ENCODE measurements at places on chromosomes 5 and 9.

DNA sequence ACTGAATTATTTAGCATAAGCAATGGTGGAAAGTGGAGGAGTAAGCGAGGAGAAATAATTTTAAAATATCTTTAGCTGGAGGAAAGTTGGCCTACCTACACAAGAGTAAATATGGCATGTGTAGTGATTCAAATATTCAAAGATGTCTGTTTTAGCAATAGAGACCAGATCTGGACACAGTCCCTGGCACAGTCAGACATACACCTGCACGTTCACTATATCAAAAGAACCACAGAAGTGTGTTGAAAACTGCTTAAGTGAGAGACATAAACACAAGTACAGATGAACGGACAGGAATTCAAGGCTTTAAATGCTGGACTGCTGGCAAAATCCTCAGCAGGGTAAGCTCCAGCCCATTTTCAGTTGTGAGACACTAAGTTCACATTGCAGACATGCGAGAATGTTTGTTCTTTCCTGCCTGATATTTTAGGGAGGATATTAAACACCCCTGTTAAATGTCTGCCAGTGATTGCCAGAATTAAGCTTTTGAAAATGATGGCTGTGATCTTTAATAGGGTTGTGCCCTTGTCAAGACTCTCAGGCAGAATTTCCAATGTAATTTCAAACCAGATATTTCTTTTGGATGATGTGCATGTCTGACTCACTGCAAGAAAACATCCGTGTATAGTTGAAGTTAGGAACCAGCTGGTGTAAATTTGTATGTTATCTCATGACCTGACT lies 810.6 kb downstream of the TLE4 start:
- no peak for DNase-seq

DNA sequence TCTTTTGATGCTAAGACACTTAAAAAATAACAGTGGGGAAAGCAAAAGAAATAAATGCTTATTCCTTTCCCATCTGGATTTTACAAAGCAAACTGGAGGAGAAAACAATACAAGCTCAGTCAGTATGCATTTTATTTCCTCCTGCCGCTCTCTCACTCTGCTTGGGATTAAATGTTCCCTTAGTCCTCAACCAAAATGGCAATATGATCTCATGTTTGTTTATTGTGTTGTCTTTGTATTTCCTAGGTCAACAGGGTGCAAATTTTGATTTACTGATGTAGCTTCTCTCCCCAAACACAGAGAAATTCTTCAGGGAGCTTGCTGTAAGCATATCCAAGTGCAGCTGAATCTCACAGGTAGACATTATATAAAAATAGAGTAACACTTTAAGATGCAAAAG lies 92.1 kb upstream of the ERBIN start:
- no peak for DNase-seq

DNA sequence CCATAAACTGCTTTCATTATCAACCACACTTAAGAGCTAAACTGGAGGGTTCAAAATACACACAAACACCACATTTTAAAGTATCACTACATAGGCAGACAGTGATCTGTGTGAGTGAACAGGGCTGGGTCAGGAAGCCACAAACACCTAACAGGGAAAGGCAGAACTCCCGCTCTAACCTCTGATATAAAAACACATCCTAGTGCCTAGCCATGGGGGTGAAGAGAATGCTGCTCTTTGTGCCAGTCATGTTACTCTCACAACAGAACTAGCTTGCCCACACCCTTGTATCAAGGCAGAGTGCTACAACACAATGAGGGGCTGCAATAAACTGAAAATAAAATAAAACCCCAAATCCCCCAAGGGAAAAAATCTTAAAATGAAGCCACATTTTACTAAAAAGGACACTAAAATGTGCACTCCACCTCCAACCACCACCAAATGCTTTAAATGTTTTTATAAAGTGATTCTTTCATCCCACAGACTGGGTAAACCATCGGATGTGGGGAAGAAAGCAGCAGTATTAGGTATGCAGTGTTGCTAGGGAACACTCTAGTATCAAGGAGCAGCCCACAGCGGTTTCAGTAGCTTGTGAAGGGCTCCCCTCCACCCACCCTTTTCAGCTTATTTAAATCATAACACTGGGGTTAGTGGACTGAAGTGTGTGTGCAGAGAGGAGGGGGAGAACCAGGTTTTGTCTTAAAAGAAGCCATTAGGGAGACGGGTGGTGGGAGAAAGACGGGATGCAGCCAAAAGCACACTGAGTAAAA lies 64.5 kb downstream of the TMEM161B start:
- no peak for DNase-seq

DNA sequence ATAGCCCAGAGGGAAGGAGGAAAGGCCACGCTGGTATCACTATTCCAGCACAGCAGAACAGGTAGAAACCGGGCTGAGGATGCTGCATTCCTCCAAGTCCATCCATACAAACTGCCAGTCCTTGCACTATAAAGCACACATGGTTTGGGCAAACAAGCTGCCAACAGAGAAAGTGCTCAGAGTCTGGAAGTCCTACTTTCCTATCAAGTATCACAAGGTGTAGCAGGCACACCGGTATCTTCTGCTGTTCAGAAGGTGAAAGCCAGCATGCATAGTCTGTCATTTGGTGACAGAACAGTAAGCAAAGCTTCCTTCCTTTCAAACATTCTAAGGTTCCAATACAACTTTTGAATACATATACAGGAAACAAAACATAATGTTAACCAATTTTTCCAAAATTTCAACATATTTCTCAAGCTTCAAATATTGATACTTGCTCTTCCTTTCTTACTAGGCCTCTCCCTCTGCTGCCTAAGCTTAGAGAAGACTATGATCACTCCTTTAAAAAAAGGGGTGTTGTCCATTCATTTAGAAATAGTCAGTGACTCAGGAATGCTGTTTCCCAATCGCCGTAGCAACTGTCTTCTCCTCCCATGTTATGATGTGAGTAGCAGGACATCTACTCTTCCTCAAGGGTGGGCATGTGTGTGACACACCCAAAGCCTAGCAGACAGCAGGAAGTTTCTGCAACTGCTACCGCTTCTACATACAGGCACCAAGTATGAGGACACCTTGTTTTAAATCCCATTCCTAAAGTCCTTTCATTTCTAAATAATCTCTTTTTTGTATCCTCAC lies 14.7 kb downstream of the DIAPH1 start:
- peak; percentile 59 for DNase-seq

DNA sequence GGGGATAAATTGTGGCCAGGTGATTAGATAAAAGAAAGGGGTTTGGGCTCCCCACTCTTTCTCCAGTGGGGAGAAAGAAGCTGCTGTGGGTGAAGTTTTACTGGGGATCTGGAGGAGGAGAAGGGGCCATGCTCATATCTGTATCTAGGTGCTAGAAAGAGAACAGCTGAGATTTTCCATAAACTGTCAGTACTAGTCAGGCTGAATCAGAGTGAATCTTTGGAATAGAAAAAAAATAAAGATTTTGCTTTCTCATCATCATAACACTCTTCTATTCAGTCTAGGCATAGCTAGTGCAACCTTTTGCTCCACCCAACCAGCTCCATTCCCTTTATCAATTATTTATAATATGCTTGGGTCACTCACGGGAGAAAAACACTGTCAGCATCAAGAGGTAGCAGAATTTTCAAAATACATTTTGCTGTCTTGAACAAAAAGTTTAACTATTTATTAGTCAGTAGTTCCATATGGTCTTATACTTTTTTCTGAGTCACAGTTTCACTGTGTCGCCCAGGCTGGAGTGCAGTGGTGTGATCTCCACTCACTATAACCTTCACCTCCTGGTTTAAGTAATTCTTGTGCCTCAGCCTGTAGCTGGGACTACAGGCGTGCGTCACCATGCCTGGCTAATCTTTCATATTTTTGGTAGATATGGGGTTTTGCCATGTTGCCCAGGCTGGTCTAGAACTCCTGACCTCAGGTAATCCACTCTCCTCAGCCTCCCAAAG lies 21.3 kb upstream of the ERMP1 start:
- DNase-seq, result no peak

DNA sequence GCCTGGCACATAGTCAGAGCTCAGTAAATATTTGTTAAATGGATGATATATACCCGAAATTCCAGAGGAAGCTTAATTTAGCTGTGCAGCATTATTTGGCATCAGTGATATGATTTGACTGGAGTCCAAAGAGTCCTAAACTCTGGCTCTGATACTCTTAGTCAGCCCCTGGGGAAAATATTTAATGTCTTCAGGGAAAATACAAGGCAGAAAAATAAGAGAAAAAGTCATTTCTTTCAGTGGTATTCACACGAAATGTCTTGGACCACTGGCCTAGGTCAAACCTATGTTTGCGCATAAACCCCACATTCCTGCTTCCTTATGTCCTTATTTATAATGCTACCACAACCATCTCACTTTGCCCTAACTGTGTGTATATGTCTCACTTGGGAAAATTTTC lies 23.8 kb downstream of the GLRA1 start:
- DNase-seq, result no peak

DNA sequence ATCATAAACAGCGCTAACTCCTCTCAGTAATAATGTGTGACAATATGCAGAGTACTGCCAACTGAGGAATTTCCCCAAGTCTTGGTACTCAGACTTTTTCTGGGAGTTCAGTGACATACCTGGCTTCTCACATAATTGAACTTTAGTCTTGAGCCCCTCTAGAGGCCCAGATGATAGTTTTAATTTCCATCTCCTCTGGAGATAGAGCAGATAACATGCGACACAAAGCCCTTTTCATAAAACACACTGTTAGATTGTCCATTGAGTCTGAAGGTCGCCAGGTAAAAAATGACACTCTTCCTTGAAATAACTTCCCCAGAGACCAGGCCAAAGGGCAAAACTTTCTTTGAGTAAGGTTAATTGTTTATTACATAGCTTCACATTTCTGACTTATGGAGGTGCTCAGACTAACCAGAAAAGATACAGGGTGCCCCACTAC lies 476.0 kb downstream of the RASEF start:
- DNase-seq, result no peak

GRCh38 chr5:131589510-131590348 lies 45.3 kb downstream of the RAPGEF6 start:
- DNase-seq, result peak; percentile 23

DNA sequence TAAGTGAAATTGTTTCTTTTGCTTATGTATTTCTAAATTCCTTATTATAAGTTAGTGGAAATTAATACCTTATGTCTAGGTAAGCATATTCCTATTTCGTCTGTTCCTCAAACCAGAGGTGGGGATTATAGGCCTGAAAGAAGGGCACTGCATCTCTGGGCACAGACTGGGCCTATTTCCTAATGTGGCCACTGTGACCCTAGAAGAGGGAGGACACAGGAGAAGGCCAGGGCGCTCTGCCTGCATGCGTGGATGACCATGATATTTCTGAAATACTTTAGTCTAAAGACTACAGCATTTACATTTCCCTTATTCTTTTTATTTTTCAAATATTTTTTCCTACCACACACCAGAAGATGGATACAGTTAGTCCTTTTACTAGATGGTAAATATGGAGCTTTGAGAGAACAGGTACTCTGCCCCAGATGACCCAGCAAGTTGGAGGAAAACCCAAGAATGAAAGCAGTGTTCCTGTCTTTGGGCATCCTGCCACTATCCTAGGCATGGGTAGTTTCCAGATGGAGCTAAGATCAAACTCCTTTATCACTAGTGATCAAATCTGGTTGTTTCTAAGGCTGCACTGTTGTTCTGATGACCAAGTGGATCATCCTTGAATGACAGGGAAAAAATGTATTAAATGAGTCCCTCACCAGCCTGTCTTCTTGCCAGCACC lies 27.8 kb downstream of the RUSC2 start:
- no peak for DNase-seq

DNA sequence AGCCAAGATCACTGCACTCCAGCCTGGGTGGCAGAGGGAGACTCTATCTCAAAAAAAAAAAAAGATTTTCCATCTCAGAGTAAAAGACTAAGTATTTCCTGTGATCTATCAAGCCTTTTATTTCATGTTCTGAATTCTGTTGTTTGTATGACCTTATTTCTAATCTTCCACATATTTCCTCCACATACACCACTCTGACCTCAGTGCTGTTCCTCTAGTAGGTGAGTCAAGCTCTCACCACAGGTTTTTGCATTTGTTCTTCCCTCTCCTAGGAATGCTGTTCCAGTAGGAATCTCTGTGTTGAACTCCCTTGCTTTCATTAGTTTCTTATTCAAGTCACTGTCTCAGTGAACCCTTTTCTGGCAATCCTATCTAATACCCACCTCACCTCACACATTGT lies 68.1 kb downstream of the INVS start:
- no peak for DNase-seq

DNA sequence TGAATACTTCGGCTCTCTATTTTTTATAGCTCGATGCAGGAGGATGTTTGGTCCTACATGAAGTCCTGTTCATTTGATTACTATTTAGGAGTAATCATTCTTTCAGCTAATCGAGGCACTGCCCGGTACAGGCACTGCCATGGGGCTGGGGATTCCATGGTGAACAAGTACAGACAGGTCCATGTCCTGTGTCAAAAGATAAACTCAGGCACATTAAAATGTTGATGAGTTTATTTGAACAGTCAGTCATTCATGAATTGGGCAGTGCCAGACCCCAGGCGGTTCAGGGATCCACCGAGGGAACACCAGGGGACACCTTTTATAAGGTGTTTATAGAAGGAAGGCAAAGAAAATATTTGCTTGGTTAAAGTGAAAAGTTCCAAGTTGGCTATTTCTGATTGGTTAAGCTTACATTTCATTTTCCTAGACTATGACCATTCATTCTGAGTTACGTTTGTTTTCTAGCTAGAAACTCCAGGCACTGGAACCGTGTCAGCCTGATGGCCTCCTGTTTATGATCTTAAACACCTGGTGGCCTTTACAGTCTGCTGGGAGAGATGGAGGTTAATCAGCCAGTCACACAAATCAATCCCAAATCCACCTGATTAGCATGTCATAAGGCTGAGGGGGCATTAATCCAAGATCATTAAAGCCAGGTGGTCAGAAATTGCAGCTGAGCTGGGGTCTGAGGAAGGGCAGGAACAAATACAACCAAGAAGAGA lies 47.0 kb upstream of the TDRD7 start:
- no peak for DNase-seq

DNA sequence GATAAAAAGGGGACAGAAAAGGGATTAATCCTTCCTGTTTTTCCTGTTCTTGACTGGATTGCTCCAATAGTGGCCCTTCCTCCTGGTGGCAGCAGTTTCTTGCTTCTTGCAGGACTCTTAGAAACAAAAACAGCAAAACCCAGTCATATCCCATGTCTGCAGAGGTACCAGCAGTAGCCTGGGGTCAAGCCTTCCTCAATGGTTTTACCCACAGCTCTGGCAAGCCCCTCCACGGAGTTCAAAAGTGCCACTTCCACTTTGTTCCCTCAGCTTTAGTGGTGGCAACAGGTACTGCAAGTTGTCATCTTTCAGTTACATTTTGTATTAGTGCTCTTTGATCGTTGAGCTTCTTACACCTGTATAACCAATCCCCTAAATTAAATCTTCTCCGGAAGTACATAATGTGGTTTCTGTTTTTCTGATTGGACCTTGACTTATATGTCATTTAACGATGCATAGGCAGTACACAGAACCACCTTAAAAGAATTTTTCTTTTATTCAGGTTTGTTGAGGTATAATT lies 8.7 kb upstream of the RANBP6 start:
- no peak for DNase-seq

Measured in kidney glomerular epithelial cell (primary cell).